ENCODE measurements at places on chromosomes 3 and 15. TPM values are rescaled to one million over a fixed set of nuclear protein-coding genes. Genes with fewer than 3 reads are reported as not detected.
A peak's percentile ranks its signal among the peaks of the same experiment; 100 is the strongest.

- peak; percentile 20 for DNase-seq
Measured at GRCh38 chr3:155744626-155745324, at the start of gene PLCH1. Gene PLCH1, minus strand, starts transcription at chr3:155745071. Its CDS starts 40,847 bp downstream, at chr3:155704224.

- peak; percentile 42 for DNase-seq
Measured at GRCh38 chr3:10594915-10595314, 89.5 kb upstream of the ATP2B2 start.

DNA sequence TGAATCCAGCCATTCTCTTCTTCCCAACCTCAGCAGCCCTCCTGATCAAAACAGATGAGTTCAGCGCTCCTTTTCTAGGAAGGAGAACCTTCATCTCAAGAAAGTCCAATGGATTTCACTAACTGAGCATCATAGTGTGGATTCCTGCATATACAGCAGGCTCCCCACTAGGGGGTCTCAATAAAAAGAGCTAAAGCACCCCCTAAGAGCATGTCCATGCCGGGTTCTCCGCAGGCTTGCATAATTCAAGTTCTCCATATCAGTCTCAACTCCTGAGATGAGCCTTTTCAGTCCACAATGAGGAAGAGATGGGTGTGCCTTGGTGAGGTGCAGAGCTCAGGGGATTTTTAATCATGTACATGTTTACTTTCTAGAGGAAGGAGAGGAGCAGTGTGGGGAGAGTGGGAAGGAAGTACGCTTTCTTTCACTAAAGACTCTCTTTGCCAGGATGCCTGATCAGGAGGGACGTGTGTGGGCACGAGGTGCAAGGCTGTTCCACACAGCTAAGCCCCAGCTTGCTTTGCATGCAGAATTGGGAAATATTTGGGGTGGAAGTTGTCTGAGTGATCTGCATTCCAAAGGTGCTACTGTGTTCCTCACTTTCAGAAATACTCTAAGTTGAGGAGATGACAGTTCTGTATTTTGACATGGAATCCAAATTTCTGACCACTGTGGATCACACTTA, 563.5 kb downstream of the OCA2 start:
- peak; percentile 89 for DNase-seq

- peak; percentile 89 for DNase-seq
Measured at GRCh38 chr3:172557515-172558220, 34.4 kb upstream of the TNFSF10 start.

DNA sequence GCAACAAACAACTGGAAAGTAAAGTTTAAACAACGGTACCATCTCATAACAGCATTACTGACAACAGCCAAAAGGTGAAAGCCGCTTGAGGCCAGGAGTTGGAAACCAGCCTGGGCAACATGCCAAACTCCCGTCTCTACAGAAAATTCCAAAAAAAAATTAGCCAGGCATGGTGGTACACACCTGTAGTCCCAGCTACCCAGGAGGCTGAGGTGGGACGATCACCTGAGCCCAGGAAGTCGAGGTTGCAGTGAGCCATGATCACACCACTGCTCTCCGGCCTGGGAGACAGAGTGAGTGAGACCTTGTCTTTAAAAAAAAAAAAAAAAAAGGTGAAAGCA, 4.4 kb downstream of the TNK2 start:
- no peak for DNase-seq

DNA sequence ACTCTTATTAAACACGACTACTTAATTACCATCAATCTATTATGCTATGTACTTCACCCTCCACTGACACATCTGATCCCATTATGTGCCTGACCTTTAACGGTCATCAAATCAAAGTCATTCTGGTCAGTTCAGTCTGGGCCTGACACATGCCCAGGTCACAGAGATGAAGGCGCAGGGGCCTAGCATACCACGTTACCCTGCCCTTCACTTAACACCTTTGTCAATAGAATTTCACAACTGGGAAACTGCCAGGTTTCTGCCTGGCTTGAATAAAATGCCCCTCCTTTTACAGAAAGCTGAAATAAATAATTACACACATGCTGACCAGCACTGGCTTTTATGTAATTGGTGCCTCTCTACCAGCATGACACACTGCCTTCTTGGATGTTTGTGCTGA, 39.5 kb downstream of the MECOM start:
- no peak for DNase-seq

- DNase-seq: no peak
Measured at GRCh38 chr3:125401402-125401801, 26.3 kb upstream of the ZNF148 start.

- no peak for DNase-seq
Measured at GRCh38 chr15:64856429-64857145, 14.9 kb downstream of the PLEKHO2 start.

DNA sequence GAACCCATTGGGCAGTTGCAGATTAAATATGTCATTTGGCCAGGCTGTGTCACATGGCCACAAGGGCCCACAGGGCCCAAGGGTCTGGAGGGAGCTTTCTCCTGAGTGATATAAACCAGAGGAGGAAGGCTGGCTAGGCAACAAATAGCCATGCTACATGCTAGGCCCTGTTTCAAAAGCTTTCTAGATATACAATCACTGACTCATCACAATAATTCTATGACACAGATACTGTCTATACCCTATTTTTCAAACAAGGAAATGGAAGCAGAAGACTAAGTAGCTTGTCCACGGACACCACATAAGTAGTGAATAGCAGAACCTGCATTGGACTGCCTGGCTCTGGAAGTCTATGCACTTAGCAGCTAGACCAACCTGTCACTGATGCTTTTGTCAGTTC, 625.4 kb downstream of the NTRK3 start:
- no peak for DNase-seq

- no peak for DNase-seq
Measured at GRCh38 chr3:15276028-15276724, 56.2 kb downstream of the SH3BP5 start.

GRCh38 chr3:45568848-45569762, 25.4 kb upstream of the LIMD1 start:
- no peak for DNase-seq

DNA sequence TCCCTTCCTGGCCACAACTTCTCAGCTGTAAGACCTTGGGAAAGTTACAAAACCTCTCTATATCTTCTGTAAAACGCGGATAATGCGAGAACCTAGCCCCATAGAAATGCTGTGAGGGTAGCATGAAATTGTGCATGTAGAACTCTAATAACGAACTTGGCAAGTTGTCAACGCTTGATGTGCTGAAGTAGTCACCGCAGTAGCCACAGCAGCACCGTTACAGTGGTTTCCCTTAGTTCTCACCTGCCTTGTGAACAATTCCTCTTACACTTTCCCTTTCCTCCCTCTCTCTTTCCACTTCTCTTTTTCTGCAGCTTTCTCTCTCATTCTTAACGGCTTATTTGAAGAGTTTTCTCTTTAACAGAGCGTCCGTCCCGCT, 447 bp upstream of the SHQ1 start:
- DNase-seq: no peak

DNA sequence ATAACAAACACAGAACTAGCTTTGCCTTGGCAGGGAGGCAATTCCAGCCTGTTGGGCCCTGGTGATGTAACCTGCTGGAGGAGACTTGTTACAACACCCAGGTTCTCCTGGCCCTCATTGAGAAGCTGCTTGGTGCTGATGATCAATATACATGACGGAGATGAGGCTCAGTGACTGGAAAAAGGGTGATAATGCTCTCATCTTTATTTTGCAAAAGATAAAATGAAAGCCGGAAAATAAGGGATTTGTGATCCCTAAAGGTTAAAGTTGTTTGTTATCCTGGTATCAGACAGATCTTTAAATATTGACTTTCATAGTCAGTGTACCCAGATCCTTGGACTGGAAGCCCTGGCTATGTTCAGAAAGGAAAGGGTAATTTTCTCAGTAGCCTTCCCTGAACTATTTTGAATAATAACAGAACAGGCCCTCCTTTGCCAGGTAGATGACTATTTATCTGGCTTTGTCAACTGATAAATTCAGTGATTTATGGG, 118.9 kb upstream of the MEIS2 start:
- no peak for DNase-seq

DNA sequence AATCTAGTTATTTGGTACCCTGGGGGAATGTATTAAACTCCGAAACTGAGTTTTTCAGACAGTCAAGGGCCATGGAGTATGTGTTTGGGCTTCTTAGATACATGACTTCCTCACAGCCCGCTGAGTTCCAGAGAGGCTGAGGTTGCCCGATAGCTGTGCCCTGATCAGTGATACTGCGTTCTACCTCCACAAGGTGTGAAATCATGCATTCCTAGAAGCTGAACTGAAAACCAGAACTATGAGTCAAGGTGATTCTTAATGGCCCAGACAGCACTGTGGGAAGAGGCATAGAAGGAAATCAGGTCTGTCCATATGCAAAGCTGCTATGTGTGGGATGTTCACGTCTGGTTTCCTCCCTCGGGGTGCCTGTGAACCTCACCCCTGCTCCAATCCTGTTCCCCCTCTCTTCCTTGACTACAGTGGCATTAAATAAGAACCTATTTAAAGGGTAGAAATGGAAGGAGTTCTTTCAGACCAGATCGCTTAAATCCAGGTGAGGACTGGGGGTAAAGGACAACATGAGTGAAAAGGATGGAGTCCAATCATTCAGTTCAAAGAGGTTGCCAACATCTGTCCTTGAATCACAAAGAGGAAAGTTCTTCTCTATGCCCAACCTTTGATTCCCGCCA, 74.3 kb downstream of the MYO1E start:
- DNase-seq: peak; percentile 99

- no peak for DNase-seq
Measured at GRCh38 chr3:54003136-54003535, 111.5 kb upstream of the SELENOK start.

Gene MKRN3
- not detected for total RNA-seq

- DNase-seq: no peak
Measured at GRCh38 chr3:99330281-99330680, 308.1 kb upstream of the COL8A1 start.

GRCh38 chr15:96330064-96330449, 443 bp upstream of the NR2F2 start:
- no peak for DNase-seq

- DNase-seq: no peak
Measured at GRCh38 chr15:101203607-101204189, 48.1 kb downstream of the CHSY1 start.

Gene CLRN1
- total RNA-seq: not detected

GRCh38 chr3:63557912-63558311, 94.6 kb upstream of the SNTN start:
- DNase-seq: no peak

GRCh38 chr15:87322870-87323269, 933.7 kb downstream of the NTRK3 start:
- no peak for DNase-seq

DNA sequence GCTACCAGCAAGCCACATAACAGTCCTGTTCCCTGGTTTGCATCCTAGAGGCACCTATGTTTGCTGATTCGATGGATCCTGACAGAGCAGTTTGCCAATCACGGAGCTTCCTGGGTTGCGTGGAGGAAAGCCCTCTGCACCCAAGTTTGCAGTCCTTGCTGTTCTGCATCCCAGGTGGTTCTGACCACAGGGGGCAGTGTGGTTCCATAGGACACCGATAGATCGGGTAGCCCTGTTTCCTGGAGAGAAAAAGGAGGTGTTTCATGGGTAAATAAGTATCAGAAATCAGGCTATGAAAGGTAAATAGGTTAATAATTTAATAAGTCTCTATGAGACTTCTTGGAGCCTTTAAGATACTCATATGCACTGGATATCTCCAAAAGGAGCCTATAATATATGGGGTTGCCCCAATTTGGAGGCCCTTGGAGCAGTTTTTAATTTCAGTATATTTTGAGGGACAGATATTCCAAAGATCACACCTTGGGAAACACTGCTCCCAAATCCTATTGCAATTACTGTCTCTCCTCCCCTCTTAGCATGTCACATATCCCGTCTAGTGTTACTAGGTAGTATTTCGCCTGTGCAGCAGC, 194.6 kb upstream of the TPM1 start:
- DNase-seq: peak; percentile 40

GRCh38 chr3:116815831-116816588, 106.4 kb downstream of the TUSC7 start:
- peak; percentile 1 for DNase-seq

GRCh38 chr3:34582055-34582454, 783.6 kb downstream of the PDCD6IP start:
- no peak for DNase-seq

- no peak for DNase-seq
Measured at GRCh38 chr15:73717802-73718201, 33.6 kb downstream of the CD276 start.

GRCh38 chr3:134448664-134449063, 37.1 kb downstream of the ANAPC13 start:
- no peak for DNase-seq

GRCh38 chr15:67506775-67507747, 13.9 kb upstream of the C15orf61 start:
- DNase-seq: no peak

DNA sequence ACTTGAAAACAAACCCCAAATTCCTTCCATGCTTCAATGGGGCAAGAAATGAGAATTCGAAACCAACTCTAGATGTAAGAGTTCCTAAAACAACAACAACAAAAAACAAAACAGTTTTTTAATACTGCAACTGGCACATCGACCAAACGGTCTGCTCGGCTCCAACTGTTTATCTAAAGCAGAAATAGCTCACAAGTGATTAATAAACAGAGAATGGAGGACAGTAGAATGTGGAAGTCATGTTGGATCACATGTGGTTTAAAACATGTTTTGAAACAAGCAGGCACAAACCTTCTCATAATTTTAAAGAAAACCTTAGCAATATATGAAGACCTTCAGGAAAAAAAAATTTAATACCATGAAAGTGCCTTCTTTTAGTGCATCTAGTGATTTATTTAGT, 55.1 kb downstream of the SETMAR start:
- DNase-seq: no peak

DNA sequence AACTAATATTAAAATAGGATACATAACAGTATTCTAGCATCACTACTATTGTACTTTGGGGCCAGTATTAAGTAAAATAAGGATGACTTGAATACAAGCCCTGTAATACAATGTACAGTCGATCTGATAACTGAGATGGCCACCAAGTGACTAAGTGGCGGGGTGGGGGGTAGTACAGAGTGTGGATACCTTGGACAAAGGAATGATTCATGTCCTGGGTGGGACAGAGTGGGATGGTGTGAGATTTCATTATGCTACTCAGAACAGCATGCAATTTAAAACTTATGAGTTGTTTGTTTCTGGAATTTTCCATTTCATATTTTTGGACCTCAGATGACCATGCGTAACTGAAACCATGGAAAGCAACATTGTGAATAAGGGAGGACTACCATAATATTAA, 46.0 kb downstream of the SLC7A14 start:
- no peak for DNase-seq
